ENCODE measurements at places on chromosomes 7 and 10.
A peak's percentile ranks its signal among the peaks of the same experiment; 100 is the strongest.

- peak; percentile 15 for DNase-seq
These were observed 109.5 kb upstream of the TMEM72 start for GRCh38 chr10:44801383-44802327.

GRCh38 chr7:44685723-44686122 lies 62.9 kb upstream of the ZMIZ2 start:
- DNase-seq, result no peak

- DNase-seq, result no peak
These were observed 27.3 kb upstream of the CADPS2 start for GRCh38 chr7:122913608-122914007.

- no peak for DNase-seq
These were observed 2.4 kb upstream of the NKX6-2 start for GRCh38 chr10:132788180-132788830.

- peak; percentile 16 for DNase-seq
These were observed 82.3 kb upstream of the GPR26 start for GRCh38 chr10:123583639-123584418.

DNA sequence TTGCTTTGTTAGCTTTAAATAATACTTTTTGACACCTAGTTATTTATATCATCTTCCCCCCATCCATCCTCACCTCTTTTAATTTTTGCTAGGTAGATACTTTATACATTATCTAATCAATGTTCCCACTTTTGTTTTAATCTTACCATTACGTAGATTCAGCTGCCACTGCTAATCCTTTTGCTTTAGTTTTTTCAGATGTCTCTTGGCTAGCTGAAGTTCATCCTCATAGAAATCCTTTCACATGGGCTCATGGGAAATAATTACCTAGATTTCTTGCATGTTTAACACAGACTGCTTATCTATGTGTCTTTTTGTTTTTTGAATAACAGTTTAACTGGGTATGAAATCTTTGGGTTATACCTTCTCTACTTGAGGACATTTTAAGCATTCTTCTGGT lies 60.1 kb downstream of the ZNRF2 start:
- no peak for DNase-seq

GRCh38 chr7:44824894-44825526 lies 22.9 kb downstream of the H2AZ2 start:
- no peak for DNase-seq

DNA sequence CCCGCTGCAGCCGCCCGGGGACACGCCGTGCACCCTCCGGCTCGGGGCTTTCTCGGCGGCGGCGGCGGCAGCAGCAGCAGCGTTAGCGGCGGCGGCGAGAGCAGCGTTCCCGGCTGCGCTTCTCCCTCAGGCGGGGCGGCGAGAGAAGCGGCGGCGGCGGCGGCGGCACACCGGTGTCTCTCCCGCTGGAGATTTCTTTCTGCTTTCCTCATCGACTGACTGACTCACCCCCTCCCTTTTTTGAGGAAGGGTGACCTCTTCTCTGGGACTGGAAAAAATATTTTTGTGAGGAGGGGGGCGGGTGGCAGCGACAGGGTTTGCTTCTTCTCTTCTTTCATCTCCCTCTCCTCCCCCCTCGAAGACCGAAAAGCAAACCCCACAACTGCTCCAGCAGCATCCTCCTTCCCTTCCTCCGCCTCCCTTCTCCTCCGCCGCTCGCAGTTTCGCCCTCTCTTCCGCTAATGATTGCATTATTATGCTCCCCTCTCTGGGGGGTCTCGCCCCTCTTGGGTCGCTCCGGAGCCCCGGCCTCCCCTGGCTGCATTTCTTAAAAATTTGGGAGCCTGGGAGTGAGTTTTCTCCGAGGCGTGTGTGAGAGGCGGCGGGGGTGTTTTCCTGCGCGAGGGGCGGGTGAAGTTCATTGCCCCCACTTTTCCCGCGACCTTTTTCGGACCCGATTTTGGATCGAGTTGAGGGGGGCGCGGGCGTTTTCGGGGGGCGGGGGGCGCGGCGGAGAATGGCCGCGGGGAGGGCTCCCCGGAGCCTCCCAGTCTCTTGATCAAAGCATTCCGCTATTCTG lies 411 bp downstream of the AUTS2 start:
- DNase-seq, result peak; percentile 61

DNA sequence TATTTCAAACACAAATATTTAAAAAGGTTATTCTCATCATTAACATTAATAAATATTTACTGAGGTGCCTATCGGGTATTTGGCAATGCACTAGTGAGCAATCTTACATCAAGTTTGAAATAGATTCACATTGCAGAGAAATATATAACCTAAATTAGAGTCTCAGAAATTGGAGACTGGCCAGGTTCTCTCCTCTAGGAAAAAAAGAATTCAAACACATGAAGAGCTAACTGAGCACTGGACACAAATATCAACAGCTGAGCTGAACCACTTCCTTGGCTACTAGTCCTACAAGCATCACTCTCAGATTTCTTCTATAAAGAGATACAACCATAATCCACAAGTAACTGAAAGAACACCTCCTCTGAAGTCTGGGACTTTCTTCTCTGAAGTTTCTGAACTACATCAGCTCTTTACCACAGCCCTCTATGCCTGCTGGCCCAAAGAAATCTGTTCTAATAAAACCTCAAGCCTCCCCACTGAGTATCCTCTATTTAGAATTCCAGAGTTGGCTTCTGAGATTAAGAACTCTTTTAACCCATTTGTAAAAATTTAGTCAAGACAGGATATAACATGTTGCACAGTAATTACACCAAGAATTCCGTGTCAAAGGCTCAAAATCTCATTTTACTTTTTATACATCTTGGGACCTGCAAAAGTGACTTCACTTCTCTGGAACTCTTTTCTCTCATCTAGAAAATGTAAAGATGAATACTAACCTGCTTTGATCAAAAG lies 45.2 kb downstream of the MTERF1 start:
- DNase-seq, result no peak

DNA sequence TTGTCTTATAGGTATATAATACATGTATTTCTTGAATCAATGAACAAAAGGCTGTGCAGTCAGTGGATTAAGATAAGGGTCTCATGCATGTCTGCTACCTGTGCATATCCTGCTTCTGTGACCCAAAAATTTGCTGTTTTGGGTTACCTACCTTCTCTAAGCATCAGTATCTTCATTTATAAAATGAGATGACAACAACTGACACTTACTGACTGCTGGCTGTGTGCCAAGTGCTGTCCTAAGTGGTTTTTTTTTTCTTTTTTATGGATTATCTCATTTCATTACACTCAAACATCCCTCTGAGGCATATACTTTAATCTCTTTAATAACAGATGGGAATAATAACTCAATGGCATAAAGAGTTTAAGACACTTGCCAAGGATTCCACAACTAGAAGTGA lies 2.1 kb downstream of the PDK4 start:
- DNase-seq, result no peak

DNA sequence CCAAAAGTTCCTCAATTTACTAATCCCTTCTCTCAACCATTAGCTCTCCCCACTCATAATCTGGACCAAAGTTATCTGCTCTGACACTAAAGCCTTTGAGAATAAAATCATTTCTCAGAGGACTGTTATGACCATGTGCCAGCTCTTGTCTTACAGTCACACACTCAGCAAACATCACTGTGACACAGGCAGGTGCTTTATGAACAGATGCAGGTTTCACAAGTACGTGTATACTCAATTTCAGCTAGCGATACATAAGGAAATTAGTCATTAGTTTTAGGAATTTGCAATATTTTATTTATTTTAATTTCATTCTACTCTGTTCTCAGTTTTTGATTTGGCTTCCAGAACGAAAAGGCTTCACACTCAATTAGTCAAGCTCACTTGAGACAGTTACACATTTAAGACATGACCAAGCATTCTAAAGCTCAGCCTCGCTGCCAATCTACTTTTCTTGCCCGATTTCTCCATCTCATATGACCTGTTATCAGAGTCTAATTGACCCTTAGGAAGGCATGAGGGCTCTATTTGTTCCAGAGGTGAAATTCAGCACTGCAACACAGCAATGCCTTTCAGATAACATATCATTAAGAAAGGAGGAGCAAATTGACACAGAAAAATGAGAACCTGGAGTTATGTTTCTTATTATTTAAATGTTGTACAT lies 76.8 kb downstream of the TFEC start:
- no peak for DNase-seq

DNA sequence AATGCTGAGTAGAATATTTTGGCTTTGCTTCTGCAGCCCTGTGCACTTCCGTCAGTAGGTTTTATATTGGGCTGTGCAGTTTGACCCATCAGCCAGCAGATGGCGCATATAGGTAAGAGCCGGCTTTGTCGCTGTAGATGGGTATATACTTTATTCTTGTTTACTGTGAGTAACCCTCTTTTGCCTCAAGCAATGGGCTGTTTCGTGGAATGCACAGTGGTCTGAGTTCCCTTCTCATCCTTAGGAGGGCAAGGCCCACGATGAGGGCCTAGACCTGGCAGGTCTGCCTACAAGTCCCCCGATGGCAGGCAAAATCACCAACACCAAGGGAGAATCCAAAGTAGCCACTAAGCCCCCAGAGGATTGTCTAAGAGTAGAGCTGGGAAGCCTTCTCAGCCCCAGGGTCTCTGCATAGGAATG lies 1002.9 kb upstream of the KCND2 start:
- DNase-seq, result peak; percentile 79

DNA sequence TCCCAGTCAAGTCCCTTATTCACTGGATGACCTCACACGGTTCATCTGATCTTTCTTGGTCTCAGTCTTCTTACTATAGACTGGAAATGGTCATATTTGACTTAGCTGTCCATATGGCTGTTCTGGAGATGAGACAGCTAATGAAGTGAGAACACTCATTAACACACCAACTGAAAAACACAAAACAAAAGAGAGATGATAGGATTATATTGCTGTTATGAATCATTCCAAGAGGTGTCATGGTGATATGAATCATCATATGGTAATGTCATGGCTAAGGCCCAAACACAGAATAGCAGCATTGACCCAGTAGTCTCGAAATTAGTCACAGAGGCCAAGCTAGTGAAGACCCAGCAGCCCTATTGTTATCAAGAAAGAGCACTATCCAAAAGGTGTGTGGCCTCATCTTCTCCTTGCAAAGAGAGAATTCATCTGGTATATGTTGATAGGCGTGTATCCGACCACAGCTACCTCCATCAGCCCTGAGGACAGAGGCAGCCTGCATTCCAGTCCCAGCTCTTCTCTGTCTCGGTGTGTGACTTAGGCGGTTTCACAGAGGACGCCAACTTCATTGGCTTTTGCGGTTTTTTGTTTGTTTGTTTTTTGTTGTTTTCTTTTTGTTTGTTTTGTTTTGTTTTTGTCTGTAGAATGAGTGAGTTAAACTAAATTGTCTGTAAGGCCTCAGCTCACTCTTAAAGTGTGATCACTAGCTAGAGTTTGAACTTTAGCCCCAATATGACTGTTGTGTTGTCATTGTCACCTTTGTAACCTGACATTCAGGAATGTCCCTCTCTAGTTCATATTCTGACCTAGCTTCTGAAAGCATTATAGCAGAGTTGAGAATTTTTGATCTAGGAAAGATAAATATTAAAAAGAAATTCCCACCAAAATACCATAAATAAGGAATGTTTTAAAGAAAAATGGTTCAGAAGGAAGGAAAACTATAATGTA lies 97.4 kb upstream of the PDCD4 start:
- no peak for DNase-seq

DNA sequence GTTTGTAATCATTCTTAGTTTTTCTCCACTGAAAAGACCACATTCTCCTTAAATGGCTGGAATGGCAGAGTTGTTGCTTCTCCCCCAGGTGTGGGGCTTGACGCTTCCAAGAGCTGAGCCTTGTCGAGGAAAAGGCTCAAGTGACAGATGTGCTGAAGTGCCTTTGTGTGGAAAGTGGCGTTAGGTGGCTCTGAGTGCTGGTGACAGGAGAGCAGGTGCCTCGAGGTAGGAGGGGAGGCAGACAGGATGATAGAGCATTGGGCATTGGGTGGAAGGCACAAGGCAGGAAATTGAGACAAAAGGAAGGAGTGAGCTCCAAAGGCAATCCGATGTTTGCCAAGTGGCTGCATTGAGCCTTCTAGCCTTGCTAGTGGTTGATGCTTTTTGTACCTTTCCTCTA lies 6.7 kb downstream of the KIAA1217 start:
- no peak for DNase-seq

DNA sequence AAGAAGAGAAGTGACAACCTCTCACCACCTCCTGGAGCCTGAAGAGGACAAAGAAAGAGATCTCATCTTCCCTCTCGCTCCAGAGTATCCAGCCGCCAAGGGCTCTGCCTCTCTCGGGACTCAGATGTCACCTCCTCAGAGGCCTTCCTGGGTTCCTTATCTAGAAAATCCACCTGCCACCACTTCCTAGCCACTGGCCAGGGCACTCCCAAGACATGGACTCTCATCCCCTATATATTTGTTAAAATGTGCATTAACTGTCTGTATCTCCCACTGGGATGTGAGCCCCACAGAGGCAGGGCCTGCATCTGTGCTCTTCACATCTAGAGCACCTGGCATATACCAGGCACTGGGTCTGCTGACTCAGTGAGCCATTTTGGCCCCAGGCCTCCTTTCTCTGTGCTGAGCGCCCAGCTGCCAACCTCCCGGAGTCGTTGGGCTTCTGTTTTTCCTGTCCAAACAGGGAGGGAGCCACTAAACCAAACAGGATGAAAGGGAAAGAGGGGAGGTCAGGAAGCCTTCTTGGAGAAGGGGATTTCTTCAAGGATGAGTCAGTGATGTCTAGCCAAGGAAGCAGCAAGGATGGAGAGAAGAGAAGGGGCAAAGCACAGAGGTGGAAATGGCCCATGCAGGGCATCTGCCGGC lies 58.9 kb downstream of the KCNMA1 start:
- no peak for DNase-seq

GRCh38 chr10:80333983-80334382 lies 22.6 kb downstream of the DYDC1 start:
- no peak for DNase-seq

GRCh38 chr7:29859104-29859503 lies 52.8 kb downstream of the WIPF3 start:
- DNase-seq, result no peak

DNA sequence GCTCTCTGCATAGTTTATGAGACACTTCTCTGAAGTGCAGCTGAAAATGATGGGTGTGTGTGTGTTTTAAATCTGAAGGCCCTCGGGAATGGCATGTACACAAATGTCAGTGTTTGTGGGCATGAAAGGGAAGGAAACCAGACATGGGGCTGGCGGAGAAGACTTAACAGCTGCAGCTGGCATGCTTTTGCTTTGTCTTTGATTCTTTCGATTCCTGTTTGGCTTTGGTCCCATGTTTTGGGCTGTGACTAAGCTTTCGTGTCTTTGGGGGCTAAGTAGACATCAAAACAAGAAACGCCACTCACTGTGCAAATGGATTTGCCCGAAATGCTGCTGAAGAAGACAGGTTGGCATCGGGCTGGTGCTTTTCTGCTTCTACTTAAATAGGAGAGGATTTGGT lies 179.3 kb downstream of the PFKFB3 start:
- DNase-seq, result no peak

DNA sequence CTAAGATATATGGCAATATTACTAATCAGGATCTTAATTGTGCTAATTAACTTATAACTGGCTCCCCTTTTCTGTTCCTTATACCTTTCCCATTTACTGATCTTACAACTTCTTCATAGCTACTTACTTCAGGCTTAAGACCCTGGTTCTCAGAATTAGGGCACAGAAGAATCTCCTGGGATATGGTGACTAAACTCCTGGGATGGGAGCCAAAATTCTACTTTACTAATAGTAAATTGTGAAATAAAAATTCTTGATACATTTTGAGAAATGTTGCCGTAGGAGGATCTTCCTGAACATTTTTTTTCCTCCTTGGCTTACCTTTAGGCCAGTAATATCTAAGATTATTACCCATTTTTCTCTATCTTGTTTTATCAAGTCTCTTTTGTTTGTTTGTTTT lies 309.5 kb downstream of the ATRNL1 start:
- no peak for DNase-seq

GRCh38 chr7:20721086-20721810 lies 65.4 kb downstream of the SP8 start:
- DNase-seq, result no peak

Data from NCI-H2081 (cell line).